Epithelial cell of proximal tubule (primary cell): ENCODE measurements at places on chromosomes 4 and X.

DNA sequence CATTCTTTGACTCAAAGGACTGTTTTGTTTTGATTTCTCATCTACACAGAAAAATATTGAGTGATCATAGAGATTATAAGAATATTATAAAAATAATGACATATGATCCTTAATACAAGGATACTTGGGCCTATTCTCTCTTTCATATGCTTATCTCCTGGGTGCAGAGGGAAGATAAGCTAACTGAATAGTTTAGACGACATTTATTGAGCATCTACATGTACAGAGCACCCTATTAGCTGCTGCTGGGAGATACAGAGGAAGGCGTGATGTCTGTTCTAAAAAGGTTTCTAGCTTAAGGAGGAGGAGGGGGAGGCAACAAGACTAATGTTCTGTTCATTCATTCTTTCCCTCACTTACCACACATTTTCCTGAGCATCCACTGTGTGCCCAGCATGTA lies 106.8 kb downstream of the HDAC8 start:
- DNase-seq: no peak

DNA sequence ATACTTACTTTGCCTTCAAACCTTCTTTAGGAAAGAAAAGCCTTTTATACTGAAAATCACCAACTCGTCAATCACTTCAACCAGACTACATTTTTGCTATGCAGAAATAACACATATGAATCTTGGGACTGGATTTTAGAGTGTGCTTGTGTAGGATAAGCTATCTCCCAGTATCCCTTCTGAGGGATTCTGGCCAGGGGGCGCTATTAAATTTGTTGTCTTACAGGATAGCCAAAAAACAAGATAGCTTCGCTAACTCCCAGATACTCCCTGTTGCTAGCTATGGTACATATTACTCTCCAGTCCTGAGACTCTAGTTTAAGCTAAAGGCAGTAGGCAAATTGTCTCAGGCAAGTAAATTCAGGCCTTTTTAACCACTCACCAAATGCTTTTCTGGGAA lies 167.2 kb downstream of the LHFPL1 start:
- DNase-seq: no peak

DNA sequence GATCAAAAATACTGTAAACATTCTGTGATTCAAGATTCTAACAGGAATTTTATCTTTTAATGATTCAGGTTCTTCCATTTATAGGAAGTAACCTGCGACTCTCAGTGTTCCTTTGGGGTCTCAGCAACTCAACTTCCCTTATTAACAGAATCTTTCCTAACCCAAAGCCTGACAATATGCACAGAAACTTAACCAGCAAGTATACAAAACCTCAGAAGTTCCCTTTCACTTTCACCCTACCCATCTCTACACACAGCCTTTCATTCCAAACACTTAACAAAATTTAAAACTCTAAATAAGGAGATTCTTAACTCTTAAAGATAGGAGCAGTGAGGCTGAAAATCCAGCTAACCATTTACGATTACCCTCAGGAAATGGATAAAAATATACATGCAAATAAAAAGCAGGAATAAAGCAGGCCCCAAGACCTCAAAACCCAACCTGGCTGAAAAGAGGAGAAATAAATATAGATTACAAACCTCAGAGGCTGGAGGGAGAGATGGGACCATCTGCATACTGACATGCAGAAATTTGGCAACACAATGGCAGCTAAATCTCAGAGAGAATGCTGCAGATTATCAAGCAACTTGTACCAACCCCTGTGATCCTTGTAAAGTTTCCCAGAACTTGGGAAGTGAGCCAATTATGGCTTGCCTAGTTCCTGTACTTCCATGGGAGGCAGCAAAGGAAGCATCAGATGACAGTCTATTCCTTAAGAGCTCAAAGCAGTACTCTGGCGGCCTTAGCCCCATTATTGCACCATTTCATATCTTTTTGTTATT lies 101.0 kb downstream of the ATP11C start:
- DNase-seq: no peak

DNA sequence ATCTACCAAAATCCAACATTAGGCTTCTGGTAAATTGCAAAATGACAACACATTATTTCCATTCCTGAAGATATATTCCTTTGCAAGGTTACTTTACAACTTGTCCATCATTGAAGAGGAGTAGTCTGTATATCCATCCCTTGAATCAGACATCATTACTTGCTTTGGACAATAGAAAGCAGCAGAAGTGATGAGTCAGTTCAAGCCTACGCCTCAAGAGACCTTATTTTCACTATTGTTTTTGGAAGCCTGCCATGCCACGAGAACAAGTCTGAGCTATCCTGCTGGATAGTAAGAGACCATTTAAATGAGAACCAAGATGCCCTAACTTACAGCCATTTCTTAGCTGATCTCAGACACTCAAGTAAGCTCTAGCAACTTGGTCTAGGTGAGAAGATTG lies 246.0 kb upstream of the HHIP start:
- peak; percentile 82 for DNase-seq

GRCh38 chrX:106710771-106711170 lies 15.7 kb upstream of the RNF128 start:
- DNase-seq: no peak

DNA sequence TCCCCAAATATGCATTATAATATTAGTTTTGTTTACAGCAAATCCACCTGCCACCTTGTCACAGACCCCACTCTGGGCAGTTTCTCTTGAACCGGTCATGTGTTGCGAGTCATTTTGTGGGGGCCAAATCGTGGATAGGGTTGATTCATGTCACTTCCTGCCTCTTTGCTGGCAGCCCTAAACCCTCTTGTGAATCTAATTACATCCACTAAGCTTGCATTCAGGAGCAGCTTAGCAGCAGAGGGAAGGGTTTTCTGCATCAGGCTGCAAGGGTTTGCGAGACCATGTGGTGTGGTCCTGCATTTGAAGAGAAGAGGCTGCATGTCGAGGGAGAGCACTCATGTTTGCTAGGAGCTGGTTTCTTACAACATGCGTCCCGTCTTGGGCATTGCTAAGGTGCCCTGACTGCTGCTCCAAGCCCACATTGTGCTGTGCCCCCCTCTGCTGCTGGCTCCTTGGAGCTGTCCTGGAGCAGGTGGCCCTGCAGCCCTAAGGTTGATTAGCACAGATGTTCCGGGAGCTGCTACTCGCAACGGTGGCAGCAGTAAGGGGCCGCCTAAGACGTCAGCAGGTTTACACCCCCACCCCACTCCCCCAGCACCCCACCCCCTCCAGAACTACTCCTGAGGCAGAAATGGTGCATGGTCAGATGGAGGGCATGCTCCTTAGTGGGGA lies 88.9 kb upstream of the CLDN34 start:
- no peak for DNase-seq

DNA sequence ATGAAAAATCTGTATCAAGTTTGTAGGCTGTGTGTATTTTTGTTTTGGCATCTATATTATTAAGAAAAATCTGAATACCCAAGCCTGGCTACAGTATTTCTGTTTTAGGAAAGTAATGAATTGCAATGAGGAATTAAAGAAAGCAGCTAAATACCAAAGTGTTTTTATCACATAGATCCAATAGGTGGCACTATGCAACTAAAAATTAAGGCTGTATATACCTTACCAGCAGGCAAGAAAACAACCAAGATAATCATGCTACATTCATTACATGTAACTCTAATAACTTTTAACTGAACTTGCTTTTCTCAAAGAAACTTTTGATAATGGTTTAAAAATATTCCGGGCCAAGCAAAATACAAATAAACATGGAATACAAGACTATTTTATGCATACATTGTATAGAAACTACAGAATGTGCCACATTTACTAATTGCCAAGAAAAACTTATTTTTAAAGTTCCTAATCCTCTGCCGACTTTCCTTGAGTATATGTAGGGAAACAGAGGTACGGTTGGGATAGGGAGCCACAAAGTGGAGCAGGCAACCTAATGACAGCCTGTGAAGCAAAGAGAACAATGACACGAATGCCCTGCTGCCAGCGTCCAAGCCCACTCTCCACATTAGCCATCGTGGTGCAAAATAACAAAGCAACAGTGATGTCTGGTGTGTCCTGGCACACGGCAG lies 63.7 kb downstream of the SEC24D start:
- DNase-seq: no peak

DNA sequence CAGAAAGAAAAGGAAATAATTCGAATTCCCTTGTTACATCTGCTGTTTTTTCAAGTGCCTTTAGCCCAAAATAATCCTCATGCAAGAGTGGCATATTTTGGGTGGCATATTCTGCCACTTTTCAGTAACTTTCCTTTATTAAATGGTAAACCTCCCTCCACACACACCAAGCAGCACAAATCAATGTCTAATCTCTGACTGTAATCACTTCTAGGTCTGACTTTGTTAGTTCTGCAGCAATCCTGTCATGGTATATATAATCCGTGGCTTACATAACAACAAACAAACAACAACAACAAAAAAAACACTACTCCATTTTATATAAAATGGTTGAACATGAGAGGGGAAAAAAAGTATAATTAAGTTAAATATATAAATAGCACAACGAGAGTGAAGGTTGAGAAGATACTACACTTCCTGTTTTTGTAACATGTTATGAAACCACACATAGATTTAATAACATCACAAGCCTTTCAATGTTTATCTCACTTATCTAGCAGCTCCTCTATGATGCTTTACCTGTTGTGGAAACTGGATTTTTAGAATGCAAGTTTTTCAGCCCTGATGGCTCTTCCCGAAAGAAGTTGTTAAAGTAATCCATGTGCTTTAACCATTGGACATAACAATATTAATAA lies 715.4 kb downstream of the GRXCR1 start:
- DNase-seq: no peak

GRCh38 chr4:26826721-26827120 lies 33.9 kb upstream of the STIM2 start:
- peak; percentile 23 for DNase-seq

- DNase-seq: no peak
Measured at GRCh38 chr4:188660796-188661195, 521.6 kb downstream of the TRIML1 start.

- DNase-seq: no peak
Measured at GRCh38 chr4:80806472-80806871, 224.0 kb upstream of the BMP3 start.

- no peak for DNase-seq
Measured at GRCh38 chr4:49063670-49064069, 77.6 kb downstream of the CWH43 start.

- DNase-seq: no peak
Measured at GRCh38 chr4:166146806-166147540, 273.9 kb downstream of the TLL1 start.

DNA sequence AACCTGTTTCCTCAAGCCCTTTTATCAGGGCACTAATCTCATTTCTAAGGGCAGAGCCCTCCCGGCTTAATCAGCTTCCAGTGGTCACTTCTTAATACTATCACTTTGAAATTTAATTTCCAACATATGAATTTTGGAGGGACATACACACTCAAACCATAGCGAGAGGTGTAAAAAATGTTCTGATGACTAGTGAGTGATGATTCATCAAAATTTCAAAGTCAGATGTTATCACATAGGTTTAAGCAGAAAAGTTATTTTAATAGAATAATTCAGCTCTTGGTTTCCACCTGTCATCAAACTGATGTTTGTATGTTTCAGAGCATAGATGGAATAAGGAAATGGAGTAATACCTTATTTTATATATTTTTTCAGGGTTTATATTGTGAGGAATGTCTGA lies 161.9 kb downstream of the TLL1 start:
- DNase-seq: no peak

- no peak for DNase-seq
Measured at GRCh38 chr4:136965478-136965877, 566.8 kb downstream of the PCDH18 start.

GRCh38 chrX:5431823-5432222 lies 796.8 kb downstream of the NLGN4X start:
- no peak for DNase-seq

DNA sequence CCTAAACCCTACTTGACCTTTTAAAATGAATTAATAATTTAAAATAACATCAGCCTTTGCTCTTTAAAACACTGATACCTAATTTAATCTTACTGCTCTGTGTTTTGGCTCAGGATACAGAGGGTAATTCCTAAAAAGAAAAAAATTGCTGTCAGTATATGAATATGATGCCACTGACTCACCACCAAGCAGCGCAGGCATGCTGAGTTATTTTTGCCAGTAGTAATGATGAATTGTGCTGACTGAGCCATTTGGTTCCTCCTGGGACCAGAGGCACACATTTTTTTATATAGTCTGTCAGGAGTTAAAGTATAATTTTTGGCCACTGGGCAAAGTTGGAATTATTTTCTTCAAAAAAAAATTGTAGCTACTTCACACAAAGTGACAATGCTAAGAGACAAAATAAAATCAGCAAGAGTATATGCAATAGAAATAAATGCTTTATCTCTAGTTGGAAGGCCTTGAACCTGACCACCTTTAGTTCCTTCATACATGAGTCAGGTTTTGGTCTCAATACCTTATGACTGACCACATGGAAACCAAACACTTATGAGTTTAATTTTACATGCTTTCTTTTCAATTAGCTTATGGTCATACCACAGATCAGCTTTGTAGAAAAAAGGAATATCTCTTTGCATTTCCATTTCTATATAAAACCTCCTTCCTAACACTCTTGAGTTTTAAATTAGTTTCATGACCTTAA lies 115.1 kb downstream of the PPP3CA start:
- DNase-seq: no peak

GRCh38 chrX:40101430-40101802 lies 3.7 kb upstream of the BCOR start:
- DNase-seq: no peak

DNA sequence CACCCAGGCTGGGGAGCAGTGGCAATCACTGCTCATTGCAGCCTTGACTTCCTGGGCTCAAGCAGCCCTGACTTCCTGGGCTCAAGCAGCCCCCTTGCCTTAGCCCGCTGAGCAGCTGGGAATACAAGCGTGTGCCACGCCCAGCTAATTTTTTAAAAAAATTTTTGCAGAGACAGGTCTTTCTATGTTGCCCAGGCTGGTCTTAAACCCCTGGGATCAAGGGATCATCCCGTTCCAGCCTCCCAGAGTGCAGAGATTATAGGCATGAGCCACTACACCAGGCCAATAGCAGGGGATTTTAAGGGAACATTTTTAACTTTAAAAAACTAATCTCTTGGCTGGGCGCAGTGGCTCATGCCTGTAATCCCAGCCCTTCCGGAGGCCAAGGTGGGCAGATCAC lies 5.3 kb upstream of the SLC34A2 start:
- no peak for DNase-seq

- DNase-seq: no peak
Measured at GRCh38 chr4:76892601-76893000, 5.3 kb downstream of the SOWAHB start.

GRCh38 chr4:6221851-6222760 lies 21.8 kb upstream of the JAKMIP1 start:
- no peak for DNase-seq

DNA sequence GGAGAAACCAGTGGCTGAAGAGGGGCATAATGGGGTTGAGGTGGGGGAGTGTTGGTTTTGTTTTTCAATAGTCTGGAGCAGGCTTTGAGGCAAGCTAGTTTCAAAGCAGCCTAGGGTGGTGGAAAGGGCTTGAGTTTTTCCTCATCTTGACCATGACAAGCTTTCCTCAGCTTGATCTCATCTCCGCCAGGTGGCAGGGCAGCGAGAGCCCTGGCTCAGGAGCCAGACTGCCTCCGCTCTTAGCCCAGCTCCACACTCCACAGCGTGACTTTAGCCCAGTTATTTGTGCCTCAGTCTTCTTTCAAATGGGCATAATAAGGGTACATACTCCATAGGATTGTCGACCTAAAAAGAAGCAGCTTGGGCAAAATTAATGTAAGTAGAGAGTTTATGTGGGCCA lies 29.9 kb upstream of the SOWAHD start:
- DNase-seq: no peak

GRCh38 chrX:97290199-97290598 lies 406.5 kb downstream of the RPA4 start:
- DNase-seq: no peak
